ENCODE measurements at places on chromosomes 12 and 14.

GRCh38 chr14:31895206-31895605 is 181.9 kb upstream of the ARHGAP5 start:
- no peak for DNase-seq

GRCh38 chr12:58384196-58384595 is 442.8 kb downstream of the ATP23 start:
- DNase-seq, result no peak

DNA sequence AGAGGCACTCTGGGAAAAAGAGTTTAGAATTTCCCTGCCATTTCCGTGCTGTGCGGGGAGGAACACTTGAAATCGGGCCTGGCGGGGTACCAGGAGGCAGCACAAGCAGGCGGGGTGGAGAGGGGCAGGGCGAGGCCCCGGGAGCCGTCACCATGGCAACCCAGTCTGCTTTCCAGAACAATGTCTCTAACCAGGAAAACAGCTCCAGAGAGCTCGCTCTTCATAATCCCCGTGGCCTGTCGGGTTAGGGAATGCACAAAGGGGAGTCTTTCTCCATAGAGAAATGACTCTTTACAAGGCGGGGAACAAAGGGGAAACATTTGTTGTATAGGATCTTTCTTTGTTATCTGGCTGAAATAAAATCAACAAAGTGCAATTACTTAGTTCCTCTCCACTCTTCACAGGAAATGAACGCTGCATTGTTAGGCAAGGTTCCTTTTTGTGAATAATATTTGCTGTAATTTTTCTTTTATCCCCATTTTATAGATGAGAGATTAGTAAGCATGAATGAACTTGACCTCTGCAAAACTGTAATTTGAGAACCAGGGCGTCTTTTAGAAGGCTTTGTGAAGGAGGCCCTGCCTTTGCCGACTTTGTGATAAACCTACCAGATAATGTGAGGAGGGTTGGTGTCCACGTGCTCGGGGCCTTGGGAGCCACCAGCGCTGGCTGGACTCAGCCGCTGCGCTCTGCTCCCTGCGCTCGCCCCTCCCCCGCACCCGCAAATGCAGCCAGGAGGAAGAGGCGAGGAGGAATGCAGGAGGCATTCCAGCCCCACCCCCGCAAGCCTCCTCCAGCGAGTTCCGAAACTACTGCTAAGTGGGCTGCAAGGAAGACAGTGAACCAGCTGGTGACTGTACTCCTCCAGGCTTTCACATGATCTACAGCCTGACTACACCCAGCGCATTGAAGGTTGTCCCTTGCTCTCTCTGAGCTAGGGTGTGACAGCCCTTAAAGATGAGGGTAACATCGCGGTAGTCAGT is 105.2 kb upstream of the ATF7IP start:
- no peak for DNase-seq

DNA sequence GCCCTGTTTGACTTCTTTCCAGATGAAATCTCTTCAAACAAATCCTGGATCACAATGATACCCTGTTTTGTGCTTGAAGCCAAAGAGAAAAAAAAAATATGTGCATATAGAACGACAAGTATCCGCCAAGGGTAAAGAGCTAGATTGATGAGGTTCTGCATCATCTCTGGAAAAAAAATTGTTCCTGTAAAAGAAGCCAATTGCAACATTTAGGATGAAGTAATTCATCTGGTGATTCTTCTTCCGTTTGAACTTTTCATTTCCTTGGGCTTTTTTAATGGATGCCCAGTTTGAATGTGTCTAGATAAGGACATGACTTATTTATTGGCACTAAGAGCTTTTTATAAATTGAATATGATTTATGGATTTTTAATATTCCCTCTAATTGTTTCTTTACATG is 38.1 kb upstream of the NPAS3 start:
- no peak for DNase-seq

GRCh38 chr14:103246070-103246469 is 88.0 kb upstream of the EIF5 start:
- DNase-seq, result no peak

- no peak for DNase-seq
Measured at GRCh38 chr14:94677213-94677612, 65.0 kb downstream of the SERPINA3 start.

- DNase-seq, result no peak
Measured at GRCh38 chr14:99792551-99793212, 531 bp upstream of the EML1 start.

DNA sequence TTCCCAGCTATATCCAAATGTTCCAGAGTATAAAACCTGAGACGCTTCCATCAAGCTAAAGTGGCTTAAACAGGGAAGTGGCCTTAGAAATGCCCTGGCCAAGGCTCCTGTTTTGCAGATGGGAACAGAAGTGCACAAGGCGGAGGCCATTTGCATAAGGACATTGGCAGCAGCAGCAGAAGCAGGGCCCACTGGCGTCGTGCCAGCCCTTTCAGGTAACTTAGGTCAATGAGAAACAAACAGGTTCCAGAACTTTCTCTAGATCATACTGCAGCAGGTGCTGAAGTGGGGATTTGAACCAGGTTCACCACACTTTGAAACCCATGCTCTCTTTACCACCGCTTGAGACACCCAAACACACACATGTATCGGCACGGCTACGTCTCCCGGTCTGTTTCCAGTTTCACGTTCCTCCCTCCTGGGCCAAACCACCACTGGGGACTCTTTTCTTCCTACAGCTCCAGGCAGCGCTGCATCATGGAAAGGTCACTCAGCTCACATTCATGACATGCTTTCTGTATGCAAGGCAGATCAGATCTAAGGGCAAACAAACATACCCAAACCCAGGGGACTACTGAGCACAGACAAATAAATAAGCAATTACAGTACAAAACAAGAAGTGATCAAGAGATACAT is 46.0 kb upstream of the PLEKHG6 start:
- no peak for DNase-seq

- DNase-seq, result no peak
Measured at GRCh38 chr14:105883066-105884005, 357.0 kb downstream of the TMEM121 start.

- DNase-seq, result no peak
Measured at GRCh38 chr12:29050503-29050902, 98.6 kb upstream of the FAR2 start.

- DNase-seq, result no peak
Measured at GRCh38 chr12:105882404-105882803, 256.4 kb downstream of the NUAK1 start.

DNA sequence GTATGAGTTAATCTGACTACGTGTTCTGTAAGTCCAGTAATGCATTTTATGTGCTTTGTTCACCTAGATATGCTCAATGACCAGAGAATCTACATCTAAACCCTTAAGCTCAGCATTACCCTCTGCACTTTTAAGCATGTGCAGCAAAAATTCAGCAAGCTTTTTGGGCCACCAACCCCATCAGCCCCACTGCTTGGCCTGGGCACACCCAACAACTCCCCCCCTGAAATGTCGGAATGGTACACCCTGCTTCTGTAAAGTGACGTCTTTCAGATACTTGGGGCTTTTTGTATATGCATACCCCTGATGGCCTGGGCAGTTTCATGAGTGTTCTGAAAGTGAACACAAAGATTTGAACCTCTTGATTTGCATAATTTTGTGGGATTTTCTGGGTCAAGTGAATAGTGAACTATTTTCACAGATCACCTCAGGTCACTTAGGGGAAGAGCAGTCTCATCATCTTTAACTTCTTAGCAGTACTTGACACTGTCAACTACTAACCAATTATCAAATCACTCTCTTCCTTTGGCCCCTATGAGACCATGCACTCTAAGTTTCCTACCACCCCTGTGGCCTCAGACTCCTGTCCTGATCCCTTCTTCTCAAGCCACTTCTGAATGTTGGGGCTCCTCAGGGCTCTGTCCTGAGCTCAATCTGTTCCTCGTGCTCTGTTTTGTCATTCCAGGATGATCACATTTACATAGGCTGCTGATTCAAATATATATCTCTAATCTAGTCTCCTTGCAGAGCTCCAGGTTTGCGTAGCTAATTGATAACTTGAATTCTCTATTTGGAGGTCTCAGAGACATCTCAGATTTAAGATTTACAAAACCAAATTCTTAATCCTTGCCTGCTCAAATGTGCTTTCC is 36.3 kb upstream of the PPM1A start:
- DNase-seq, result no peak

DNA sequence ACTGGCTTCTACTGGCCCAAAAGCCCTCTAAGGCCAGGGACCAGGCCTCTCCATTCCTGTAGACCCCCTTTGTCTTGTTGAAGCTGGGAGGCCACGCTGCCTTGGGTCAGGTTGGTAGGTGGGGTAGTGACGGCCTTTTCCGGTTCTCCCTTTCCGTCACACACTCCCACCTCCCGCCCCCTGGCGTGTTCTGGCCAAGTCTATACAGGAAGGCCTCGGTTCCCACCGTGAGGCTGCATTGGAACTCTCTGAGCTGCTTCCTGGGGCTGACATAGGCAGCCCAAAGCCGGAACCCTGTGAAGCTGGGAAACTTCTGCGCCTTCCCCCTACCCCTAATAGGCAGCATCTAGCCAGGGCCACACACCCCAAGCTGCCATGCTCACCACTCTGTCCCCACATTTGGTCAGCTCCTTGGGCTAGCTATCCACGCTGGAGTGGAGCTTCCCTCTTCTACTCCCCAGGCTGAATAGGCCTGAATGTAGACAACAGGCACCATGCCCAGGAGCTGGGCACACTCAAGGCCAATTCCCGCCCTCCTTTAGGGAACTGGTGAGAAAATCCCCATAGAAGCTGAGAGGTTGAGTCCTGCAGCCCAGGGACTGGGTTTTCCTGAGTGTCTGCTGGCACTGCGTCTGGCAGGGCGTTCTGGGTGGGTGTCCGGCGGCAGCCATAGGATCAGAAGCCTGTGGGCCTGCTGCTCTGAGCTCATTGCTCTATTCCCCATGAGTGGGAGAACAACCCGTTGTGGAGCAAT is 35.7 kb downstream of the RIN3 start:
- DNase-seq, result no peak

DNA sequence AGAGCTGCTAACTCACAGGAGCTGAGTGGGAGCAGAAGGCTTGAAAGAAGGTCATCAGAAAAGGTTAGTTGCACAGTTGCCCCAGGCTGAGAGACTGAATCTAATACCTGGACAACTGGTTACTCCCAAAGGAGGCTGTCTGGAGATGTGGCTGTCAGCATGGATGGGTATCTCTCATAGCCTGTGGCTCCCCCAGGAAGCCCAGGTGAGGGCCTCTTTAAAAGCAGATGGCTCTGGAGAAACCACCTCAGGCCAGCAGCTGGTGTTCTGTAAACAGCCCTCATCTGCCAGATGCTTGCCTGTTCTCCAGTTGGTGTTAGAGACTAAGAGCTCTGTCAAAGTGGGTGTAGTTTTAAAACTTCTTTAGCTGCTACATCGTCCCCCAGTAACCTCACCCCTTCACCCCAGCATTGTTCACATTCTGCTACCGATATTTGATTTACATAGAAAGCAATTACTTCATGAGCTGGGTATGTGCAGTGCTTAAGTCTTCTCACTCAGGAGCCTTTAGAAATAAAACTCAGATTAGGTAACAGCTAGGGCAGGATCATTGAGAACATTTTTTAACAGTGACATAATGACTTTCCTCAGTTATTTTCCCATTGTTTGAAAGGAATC is 25.8 kb downstream of the DACT1 start:
- no peak for DNase-seq

GRCh38 chr12:91603060-91603459 is 420.4 kb upstream of the DCN start:
- DNase-seq, result no peak

GRCh38 chr14:99265571-99265970 is 6.4 kb downstream of the BCL11B start:
- no peak for DNase-seq

DNA sequence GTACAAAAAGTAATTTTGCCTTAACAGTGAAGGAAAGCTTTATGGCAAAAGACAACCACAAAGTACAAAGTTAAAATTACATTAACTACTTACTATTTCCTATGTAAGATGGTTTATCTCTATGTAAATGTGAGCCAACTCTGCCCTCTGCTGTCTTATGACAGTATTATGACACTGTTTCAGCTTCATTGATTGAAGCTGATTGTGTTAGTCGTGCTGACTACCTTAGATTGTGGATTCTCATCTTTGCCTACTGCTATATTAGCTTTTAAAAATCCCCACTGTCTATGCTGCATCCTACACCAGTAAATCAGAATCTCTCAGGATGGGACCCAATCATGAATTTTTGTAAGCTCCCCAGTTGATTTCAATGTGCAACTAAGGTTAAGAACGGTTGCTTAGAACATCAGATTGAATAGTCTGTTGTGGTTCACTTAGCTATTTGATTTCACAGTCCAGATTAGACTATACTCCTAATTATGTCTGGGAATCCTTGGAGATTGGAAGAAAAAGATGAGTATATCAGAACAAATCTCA is 12.2 kb upstream of the SPTB start:
- DNase-seq, result no peak

DNA sequence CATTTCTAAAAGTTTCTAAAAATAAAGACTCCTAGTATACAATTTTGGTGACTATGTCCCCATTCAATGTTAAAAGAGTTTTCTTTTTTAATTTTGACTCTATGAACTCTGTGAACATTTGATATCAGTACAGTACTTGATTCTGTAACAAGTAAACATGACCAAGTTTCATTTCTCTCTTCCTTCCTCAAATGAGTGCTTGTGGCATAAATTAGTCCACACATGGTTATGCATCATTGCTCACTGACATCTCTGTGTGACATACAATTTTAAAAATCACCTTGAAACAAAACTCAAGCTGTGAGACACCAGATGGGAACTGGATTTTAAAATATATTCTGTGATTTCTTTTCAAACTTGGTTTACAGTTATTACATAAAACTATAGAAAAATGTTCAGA is 253.9 kb upstream of the MDGA2 start:
- DNase-seq, result no peak

DNA sequence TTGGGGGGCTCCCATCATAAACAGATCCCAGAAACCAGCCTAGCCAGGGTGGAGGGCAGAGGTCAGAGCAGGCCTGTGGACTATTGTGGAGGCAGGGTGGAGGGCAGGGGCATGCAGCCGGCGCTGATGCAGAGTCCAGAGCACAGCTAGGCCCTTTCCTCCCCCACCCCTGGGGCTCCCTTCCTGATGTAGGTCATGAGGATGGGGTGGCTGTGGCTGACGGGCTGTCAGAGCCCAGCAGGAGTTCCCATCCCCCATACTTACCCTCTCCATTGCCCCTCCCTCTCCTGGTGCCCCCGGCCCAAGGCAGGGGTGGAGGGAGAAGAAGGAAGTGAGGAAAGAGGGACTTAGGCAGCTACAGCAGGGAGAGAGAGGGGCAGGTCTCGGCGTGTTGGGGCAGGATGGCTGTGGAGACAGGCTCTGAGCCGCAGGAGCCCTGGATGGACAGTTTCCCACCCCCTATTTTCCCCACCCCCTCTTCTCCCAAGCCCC is 5.7 kb upstream of the ZNF385A start:
- DNase-seq, result no peak
